ENCODE measurements at places on chromosomes 3 and 15.

GRCh38 chr15:75112848-75113492 lies 88.7 kb upstream of the C15orf39 start:
- no peak for DNase-seq

GRCh38 chr3:119295816-119296726 lies 1.9 kb downstream of the ARHGAP31 start:
- no peak for DNase-seq

DNA sequence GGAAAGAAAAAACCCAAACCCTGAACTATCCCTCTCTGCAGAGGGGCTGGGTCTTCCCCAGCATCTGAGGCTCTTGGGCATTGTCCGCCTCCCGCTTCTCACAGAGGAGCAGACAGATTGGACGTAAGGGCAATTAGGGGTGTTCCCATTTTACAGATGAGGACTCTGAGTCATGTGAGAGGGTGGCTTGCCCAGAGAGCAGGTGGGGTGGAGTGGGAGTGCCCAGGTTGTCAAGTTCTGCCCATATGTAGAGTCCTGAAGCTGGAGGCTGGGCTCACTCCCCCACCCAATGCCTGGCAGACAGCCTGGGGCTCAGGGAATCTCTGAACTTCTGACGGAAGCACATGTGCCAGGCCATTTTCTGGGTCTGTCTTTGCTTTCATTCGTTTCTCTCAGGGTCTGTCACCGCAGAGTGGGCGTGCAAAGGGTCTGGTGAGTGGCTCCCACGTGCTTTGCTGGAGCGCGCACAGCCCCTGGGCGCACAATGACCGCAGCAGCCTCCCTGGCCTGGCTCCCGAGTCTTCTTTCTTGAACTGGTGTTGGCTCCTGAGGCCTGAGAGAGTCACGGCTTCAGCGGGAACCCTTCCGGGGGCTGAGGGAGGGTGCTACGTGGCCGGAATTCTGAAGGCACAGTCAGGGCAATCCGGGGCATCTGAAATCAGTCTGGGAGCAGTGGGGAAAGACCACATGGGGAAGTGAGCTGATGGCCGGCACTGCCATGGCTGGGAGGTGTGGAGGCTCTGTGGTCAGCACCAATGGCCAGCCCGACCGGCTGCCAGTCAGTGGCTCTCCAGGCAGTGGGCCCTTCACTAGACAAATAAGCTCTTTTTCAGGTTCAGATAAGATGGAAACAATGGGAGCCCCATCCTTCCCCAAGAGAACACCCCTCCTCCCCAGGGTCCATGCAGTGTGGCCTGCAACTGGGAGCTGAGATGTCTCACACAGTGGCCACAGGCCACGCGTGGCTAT lies 1.1 kb upstream of the TRPM1 start:
- no peak for DNase-seq

- DNase-seq = no peak
These were observed 3.2 kb downstream of the PTPRG start for GRCh38 chr3:61564395-61565059.

DNA sequence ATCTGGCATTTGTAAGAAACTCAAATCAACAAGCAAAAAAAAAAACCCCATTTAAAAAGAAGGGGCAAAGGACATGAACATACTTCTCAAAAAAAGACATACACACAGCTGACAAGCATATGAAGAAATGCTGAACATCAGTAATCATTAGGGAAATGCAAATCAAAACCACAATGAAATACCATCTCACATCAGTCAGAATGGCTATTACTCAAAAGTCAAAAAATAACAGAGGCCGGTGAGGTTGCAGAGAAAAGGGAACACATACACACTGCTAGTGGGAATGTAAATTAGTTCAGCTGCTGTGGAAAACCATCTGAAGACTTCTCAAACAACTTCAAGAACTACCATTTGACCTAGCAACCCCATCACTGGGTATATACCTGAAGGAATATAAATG lies 199.4 kb upstream of the THBS1 start:
- DNase-seq = no peak

- DNase-seq = no peak
These were observed 58.5 kb upstream of the KLF13 start for GRCh38 chr15:31268108-31268501.

DNA sequence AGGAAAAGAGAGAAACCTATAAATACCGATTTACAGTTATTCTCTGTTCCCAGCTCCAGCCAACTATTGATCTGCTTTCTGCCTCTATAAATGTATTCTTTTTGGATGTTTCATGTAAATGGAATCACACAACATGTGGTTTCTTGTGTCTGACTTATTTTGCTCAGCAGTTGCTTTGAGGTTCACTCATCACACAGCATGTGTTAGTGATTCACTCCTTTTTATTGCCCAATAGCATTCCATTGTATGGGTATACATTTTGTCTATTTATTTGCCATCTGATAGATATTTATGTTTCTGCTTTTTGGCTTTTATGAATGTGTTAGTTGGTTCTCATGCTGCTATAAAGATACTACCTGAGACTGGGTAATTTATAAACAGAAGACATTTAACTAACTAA lies 23.6 kb downstream of the CCR1 start:
- DNase-seq = no peak

GRCh38 chr15:81284256-81285031 lies 39.5 kb downstream of the STARD5 start:
- no peak for DNase-seq

- DNase-seq = no peak
These were observed 539.1 kb downstream of the SI start for GRCh38 chr3:164539215-164539614.

GRCh38 chr15:44804298-44805046 lies 68.1 kb downstream of the TRIM69 start:
- no peak for DNase-seq

DNA sequence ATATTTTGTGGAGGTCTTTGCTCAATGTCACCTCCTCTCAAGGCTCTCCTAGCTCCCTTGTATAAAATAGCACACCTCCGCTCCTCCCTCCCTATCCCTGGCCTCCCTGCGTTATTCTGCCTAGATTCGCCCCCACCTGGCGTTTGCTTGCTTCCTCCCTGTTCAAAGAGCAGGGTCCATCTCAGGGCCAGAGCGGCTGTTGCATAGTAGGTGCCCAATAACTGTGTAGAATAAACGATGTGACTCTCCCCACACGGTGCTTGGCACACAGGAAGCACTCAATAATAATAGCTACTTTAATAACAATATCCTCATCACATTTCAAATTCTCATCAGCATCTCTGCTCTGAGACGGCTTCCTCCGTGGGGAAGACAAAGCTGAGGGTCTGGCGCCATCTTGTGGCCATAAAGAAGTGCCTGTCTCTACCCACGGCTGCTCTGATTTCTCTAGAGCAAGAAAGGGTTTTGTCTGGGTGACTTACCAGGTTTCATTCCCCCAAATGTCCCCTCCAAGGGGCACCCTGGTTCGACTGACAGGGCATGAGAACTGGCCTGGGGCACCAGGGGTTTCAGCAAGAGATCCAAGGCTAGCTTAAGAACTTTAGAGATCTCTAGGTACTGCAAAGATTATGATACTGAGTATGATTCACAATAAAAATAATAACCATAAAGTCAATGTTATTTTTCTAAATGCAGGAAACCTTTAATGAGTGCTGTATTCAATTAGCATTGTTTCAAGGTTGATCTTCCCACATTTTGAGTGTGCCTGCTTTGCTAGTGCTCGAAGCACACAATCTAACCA lies 16.1 kb downstream of the CD276 start:
- no peak for DNase-seq

- no peak for DNase-seq
These were observed 4.5 kb downstream of the SNX22 start for GRCh38 chr15:64155802-64156651.
